Kidney capillary endothelial cell (primary cell): ENCODE measurements at places on chromosomes 6 and 20.
A peak's percentile ranks its signal among the peaks of the same experiment; 100 is the strongest.

DNA sequence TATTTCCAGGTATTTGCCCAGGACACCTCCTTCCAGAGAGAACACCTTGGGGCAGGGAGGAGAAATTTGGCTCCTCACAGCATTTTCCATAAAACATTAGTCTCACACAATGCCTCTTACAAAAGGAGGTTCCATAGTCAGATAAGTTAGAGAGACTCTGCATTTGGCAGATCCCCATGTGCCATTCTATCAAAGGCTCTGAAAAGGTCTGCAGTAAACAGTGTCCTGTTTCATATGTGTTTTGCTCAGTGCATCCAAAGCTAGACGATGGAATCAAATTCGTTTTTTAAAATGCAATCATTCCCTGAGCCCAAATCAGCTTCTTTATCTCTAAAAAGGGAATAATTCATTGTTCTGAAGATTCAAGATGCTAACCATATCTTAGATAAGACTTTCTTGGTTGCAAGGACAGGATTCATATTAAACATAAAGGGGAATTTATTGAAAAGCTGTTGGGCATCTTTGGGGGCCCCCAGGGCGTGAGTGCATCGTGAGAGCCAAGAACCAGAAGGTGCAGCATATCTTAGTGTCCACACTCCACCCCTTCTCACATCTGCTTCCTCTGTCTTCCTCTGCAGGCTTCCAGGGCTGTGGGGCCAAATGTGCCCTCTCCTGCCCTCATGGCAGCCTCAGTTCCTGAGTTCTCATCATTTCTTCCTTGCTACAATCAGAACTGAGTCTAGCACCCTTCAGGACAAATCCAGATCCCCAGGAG, 41.4 kb upstream of the MLN start:
- no peak for DNase-seq

DNA sequence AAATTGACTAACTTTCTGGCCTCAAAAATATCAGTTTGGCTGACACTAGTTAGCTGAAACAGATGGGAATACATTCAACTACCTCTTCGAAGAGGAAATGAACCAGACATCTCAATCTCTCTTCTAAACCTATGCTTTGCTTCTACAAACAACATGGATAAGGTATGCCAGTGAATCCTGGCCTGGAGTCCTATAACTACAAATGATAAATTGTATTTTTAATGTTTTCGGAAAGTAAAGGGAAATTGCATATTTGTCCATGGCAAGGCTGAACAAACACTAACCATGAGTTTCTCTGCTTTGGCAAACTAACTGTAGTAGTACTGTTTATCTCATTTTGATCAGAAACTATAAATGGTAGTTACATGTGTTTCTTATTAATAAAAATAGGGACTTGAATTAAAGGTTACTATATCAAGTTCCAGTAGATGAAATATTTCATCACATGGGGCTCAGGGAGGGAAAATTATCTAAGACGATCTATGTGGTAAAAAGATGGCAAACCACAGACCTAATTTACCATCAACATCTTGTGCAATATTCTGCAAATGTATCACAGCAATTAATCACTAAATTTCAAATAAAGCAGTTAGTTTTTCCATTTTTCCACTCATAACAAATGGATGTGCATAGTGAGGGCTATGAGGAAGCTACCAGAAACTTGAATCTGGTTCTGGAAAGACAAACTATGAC, 76.8 kb downstream of the COL12A1 start:
- DNase-seq: no peak

DNA sequence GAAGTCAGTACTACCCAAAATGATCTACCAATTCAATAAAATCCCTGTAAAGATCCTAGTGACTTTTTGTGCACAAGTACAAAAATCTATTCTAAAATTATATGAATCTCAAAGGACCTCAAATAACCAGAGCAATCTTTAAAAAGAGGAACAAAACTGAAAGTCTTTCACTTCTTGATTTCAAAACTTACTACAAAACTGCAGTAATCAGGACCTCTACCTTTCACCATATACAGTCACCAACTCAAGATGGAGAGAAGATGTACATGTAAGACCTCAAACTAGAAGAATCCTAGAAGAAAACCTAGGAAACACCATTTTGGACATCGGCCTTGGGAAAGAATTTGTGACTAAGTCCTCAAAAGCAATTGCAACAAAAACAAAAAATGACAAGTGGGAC, 109.5 kb upstream of the CD93 start:
- DNase-seq: no peak

DNA sequence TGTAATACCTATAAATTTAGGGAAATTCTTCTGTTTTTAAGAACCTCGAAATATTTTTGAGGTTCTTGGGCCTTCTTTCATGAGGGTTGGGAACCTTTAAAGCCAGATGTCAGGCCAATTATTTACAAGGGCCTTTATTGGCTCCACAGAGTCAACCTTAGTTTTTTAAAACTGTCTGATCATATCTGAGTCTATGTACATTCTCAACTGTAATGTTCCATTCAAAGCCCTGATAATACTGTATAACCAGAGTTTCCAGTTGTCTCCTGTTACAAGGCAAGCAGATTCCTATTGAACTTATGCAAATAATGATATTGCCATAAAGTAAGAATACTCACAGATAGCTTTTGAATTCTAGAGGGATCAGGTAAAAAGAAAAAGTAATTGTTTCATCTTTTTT, 545.5 kb downstream of the EPM2A start:
- DNase-seq: no peak

GRCh38 chr6:44177691-44178423, 19.2 kb downstream of the CAPN11 start:
- DNase-seq: peak; percentile 65

DNA sequence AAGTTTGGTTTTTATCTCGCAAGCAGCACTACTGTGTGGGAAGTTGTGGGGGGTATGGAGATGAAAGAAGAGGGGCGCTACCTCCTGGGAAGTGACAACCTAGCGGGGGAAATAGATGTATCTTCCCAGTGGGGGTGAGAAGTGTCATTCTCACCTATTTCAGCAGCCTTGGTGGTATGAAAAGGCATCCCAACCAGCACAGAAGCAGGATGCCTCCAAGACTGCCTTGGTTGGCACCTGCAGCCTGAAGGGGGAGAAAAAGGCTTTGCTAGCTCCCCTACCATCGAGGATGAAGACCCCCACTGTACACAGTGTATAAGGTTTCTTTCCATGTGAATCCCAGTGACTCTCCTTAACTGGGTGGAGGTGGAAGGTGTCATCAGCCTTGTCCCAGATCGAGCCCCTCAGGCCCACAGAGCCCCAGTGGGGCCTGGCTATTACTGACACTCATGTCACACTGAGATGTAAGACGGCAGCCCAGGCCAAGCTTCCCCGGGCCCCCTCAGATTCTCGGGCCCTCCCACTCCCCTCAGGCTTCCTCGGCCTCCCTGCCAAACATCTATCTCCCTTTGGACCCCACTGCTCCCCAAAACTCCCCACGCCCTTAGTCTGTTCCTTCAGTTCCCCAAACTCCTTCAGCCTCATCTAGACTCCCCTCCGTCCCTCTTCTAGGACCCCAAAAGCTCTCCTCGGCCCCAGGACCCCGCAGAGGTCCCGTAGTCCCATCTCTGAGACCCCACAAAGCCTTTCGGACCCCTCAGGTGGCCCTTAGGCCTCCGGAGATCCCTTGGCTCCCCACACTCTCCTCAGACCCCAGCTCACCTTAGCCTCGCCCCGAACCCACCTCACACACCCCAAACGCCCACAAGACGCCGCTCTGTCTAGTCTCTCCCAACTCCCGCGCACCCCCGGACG, 688 bp downstream of the COMMD7 start:
- no peak for DNase-seq
